ENCODE measurements at places on chromosomes 12 and 14.

DNA sequence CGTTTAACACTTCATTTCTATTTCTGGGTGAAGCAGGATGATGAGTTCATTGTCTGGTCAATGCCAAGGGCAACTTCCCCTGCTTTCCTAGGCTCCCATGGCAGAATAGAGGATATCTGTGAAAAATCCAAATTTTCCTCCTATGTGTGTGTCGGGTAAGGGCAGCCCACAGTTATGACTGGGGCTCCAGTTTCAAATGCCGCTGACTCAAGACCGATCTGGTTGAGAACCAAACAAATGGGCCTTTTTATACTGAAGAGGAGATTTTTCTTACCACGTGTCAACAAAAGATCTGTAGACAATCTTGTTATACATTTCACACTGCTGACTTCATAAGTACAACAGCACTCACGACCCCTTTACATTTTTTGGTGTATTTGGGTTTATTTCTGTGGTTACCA, 120.8 kb downstream of the CHST11 start:
- no peak for DNase-seq

GRCh38 chr12:19369691-19370148, 69.6 kb upstream of the AEBP2 start:
- DNase-seq = no peak

GRCh38 chr12:107510211-107510610, 175.4 kb upstream of the PWP1 start:
- no peak for DNase-seq

DNA sequence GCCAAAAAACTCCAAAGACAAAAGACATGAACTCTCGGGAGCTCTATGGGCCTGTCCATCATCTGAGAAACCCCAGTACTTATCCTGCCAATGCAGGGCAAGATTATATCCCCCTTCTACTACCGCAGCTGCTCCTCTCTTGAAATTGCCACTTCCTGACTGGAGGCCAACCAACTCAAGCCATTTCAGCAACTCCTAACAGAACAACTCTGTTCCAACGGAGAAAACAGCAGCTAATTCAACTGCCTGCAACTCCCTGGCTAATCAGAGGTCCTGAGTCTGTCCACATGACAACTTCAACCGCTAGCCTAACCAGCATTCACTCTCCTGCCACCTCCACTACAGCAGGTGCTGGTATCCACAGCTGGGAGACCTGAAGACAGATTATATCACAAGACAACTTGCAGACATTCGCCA, 24.1 kb downstream of the CEP83 start:
- no peak for DNase-seq

GRCh38 chr14:43285575-43285974, 1221.5 kb downstream of the FSCB start:
- DNase-seq = no peak

DNA sequence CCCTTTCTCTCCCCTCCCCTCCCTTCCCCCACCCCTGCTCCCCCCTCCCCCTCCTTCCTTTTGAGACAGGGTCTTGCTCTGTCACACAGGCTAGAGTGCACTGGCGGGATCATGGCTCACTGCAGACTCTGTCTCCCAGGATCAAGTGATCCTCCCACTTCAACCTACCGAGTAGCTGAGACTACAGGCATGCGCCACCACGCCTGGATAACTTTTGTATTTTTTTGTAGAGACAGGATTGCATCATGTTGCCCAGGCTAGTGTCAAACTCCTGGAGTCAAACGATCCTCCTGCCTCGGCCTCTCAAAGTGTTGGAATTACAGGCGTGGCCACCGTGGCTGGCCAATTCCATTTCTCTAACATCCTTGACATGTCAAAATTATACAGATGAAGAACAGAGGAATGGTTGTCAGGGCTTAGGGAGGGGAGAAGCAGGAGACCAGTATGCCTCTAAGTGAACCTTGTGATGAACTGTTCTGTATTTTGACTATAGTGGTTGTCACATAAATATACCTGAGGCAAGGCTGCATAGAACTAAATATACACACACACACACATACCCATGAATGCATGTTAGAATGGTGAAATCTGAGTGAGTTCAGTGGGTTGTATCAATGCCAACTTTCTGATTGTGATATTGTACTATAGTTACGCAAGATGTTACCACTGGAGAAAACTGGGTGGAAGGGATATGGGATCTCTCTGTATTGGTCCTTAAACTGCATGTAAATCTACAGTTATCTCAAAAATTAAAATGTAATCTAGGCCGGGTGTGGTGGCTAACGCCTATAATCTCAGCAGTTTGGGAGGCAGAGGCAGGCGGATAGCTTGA, 3.6 kb upstream of the CFAP73 start:
- no peak for DNase-seq

DNA sequence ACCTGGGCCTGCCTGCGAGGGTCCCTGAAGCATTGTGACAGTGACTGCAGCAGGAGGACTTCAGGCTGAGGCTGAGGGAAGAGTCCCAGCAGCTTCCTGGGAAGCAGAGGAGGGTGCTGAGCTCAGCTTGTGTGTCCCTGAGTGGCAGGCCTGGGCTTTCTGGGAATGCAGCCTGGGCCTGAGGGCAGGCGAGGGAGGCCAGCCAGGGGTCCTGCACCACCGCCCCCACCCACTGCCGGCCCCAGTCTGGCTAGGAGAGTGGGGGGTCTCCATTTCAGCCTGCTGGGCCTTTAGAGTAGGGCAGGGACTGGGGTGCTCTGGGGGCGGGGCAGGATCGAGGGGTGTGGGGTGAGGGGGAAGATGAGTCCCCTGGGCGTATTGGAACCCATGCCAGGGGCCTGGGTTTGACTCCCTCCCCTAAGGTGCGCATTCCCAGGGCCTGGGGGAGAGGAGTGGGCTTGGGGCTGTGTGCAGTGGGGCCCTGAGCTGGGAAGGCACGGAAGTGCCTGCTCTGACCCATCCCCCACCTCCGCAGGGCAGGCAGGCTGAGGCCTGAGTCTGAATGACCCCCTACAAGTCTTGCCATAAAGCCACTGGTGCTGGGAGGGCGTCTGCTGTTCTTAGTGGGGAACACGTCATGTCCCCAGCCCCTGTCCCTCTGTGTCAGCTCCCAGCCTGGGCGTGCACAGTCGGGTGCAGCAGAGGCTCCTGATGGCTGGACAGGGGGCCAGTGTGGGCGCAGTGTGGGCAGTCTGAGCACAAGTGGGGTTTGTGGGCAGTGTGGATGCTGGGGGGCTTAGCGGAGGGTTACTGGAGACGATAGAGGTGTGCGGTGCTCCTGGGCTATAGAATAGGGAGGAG, 46.4 kb downstream of the KRT80 start:
- no peak for DNase-seq

GRCh38 chr12:64745259-64745807, 13.9 kb downstream of the GNS start:
- DNase-seq = no peak

GRCh38 chr14:99036611-99037293, 235.2 kb downstream of the BCL11B start:
- no peak for DNase-seq

DNA sequence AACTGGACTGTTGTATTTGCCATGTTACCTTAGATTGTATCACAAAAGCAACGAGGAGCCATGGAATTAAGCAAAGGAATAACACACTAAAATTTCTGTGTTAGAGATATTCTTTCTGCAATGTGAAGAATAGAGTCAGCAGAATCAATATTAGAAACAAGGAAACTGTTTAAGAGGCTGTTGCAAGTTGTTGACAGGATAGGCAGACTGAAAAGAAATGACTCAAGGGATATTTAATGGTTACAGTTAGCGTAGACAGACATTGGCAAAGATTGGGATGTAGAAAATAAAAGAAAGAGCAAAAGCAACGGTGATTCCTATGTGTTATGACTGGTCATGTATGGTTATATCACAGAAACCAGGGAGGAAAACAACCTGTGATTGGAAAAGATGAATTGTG, 299.0 kb upstream of the PPFIA2 start:
- no peak for DNase-seq

GRCh38 chr14:67729072-67729885, 27.6 kb downstream of the RDH12 start:
- no peak for DNase-seq

- no peak for DNase-seq
Measured at GRCh38 chr12:99658671-99659349, 11.3 kb downstream of the GARIN6 start.

DNA sequence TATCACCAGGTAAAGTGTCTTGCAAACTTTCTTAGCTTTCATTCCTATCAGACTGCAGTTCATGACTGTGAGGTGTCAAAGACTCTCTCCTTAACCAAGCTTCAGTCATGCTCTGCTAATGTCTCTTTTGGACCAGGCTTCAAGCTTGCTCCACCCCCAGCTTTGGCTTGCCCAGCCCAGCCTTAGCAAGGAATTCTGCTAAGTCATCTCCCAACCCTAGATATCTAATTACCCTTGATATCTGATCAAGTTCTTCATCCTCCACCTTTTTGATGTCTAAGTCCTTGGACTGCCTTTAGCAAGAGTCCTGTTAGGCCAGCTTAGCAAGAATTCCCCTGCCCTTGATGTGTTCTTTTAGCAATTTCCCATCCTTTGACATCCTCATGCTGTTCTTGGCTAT, 108.9 kb upstream of the FGD4 start:
- DNase-seq = no peak

GRCh38 chr14:81331229-81332021, 68.7 kb downstream of the STON2 start:
- DNase-seq = no peak

DNA sequence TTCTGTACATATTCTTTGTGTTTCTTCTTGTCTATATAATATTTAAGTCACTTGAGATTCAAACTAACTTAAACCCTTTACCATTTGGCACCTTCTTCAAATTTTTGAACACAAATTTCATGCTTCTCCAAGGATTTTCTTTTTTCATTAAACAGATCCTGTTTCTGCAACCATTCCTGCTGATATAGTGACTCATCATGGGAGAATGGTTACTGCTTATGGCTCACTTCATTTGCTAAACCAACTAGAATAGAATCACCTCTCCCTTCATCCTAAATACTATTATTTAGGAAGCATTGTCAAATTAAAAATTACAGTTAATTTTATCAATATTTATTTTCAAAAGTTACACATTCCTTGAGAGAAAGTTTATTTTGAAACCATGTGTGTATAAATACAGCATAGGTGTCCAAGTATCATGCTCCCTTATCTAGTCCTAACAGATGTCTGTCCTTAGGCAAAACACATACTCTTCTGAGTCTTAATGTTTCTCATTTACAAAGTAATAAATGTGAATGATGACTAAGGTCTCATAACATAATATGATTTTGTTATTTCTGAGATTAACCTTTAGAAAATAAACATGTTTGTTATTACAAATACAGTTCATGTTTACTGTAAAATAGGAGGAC, 40.7 kb downstream of the PLCZ1 start:
- DNase-seq = no peak

- no peak for DNase-seq
Measured at GRCh38 chr12:16530268-16530850, 75.6 kb downstream of the LMO3 start.

DNA sequence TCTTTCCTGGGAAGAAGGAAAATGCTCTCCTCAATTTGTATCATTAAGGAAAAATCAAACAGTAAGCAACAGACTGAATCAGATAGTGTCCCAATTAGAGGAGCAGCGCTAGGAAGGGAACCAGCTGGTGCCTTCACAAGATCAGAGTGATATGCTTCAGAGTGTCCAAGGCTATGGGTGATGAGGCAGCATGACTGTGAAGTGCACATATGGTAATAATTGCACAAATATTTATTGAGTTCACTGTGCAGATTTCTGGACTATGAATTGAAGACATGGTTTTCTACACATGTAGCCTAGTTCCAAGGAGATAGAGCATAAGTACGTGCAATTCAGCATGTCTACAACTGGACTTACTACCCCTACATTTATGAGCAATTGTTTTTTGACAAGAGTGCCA, 78.8 kb upstream of the EVL start:
- no peak for DNase-seq

DNA sequence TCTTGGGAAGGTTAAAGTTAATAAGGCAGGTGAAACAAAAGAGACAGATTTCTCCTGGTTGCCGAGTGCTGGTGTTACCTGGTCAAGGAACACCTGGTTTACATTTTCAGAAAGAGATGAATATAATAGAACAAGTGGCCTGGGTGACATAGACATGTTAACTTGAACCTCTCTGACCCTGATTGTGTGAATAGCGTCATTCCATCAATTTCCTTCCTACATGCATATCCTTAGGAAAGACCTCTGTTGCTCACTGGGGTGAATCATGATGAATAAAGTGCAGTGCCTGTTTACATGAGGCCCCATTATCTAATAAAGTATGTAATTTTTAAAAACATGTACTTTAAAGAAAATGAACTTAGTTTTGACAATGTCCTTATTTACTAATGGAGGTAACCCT, 1822.9 kb upstream of the FLRT2 start:
- DNase-seq = no peak

GRCh38 chr14:56891226-56891625, 80.9 kb upstream of the OTX2 start:
- DNase-seq = no peak

DNA sequence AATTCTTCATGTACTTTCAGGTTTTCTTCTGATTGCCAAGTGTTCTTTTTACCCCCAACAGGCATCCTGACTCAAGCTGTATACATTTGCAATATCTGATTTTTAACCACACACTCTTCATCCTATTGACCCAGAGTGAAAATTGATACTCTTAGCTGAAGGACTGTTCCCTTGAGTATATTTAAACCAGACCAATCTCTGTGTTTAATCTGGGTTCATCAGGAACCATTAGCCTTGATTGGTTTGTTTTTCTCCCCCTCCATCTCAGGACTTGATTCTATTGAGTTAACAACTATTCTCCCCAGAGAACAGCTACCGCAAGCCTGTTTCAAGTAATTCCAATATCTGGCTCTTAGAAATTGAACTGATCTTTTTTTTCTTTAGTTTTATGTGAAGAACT, 222.3 kb upstream of the NOVA1 start:
- DNase-seq = no peak

DNA sequence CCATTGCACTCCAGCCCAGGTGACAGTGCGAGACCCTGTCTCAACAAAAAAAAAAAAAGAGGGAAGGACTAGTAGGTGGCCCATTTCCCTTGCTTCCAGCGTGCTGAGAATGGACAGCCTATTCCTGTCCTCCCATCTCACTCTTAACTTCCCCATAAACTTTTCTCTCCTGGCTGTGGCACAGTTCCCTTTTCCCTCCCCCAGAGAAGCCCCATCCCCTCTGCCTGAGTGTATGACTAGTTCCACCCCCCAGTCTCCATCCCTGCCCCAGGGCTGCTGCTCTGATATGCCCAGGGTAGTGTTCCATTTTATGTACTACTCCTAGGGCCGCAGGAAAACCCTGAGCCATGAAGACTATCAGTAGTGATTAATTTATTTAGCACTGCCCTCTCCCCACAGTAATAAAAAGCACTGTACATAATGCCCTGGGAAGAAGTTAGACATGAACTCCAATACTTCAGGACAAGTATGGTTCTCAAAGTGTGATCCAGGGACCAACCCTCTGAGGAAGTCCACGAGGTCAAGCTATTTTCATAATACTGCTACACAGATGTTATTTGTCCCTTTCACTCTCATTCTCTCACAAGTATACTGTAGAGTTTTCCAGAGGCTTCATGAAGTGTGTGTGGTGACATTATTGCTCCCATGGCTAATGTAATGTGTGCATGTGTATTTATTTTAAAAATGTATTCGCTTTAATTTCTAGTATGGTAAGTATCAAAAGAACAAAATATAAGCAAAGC, 11.5 kb upstream of the CHD4 start:
- DNase-seq = no peak

- no peak for DNase-seq
Measured at GRCh38 chr14:75910048-75910447, 71.7 kb downstream of the TGFB3 start.

GRCh38 chr14:70830998-70831781, 21.9 kb upstream of the MAP3K9 start:
- DNase-seq = no peak

- no peak for DNase-seq
Measured at GRCh38 chr14:81353691-81354323, 46.3 kb downstream of the STON2 start.

Data from naive thymus-derived CD8-positive, alpha-beta T cell (primary cell).